Activated T-cell treated with anti-CD3 and anti-CD28 coated beads for 24 hours (primary cell): ENCODE measurements at places on chromosomes 4 and X.

- DNase-seq: no peak
These were observed 3.0 kb upstream of the SPATA4 start for GRCh38 chr4:176198316-176198903.

- DNase-seq: no peak
These were observed 116.1 kb downstream of the FAM53A start for GRCh38 chr4:1567808-1568581.

- DNase-seq: no peak
These were observed 333.8 kb downstream of the C4orf33 start for GRCh38 chr4:129429581-129430320.

DNA sequence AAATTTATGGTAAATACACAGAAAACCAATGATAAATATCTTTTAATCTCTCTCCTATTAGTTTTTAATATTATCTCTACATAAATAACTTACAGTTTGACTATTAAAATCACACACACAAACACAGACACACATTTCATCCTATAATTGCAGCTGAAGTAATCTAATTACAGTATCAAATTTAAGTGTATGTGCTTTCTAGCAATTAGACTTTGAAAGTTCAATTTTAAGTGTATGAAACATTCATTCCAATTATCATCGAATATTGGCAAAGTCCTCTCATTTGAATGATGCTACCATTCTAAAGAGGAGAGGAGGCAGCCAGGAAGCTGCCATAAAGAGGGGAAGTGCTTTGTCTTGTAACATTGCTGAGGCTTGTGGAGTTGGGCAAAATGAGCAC lies 221.2 kb upstream of the PABPC4L start:
- DNase-seq: no peak

DNA sequence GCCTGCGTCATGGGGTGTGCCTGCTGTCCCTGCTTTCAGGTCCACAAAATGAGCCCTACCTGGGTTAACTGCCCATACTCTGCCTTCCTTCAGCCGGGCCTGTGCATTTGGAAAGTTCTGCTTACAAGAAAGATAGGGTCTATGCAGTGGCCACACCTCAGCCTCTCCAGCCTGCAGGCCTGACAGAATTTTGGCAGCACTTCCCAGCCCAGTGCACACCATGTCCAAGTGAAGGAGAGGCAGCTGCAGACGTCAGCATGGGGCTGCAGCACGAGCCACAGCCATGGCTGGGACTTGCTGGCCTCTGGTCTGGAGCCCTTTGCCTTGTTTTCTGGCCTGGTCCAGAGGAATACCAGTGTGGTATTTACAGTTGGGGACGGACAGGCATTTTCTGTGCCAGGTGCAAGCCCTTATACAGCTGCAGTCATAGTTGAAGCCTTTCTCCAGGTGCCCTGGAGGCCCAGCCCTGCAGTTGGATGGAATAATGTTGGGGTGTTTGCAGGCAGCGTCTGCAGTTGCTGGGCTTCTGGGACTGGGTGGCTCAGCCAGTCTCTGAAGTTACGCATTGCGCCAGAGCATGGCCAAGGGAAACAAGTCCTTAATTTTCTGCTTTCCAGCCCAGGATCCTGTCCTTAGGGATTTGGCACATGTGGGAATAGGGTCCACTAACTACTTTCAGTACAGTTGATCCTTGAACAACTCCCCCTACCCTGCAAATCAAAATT lies 26.2 kb downstream of the JADE1 start:
- DNase-seq: no peak
